Small intestine (tissue), 16 donors: ENCODE measurements at places on chromosomes 5 and 9.

- no peak for DNase-seq
Observed at GRCh38 chr9:75658301-75658905, 232.1 kb upstream of the PCSK5 start.

DNA sequence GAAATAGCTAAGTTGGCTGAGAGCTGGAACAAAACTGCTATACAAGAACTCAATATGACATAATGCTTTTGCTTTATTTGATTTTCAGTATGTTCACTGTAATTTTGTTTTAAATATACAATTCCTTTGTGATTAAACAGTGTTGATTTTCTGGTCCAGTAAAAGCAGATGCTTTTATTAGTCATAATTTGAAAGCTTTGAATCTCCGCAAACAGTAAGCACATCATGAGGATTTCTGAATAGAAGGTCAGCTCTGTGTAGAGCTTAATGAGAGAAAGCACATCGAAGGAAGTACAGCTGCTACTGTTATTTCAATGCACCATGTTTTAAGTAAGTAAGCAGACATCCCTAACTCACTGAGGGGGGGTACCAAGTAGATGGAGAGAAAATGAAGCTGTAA lies 701.3 kb upstream of the ACO1 start:
- DNase-seq: no peak

GRCh38 chr5:80195837-80196400 lies 59.9 kb downstream of the SERINC5 start:
- DNase-seq: no peak

GRCh38 chr5:119166026-119166425 lies 95.1 kb downstream of the DMXL1 start:
- DNase-seq: no peak

- no peak for DNase-seq
Observed at GRCh38 chr5:69152731-69153130, 14.2 kb upstream of the CCNB1 start.

DNA sequence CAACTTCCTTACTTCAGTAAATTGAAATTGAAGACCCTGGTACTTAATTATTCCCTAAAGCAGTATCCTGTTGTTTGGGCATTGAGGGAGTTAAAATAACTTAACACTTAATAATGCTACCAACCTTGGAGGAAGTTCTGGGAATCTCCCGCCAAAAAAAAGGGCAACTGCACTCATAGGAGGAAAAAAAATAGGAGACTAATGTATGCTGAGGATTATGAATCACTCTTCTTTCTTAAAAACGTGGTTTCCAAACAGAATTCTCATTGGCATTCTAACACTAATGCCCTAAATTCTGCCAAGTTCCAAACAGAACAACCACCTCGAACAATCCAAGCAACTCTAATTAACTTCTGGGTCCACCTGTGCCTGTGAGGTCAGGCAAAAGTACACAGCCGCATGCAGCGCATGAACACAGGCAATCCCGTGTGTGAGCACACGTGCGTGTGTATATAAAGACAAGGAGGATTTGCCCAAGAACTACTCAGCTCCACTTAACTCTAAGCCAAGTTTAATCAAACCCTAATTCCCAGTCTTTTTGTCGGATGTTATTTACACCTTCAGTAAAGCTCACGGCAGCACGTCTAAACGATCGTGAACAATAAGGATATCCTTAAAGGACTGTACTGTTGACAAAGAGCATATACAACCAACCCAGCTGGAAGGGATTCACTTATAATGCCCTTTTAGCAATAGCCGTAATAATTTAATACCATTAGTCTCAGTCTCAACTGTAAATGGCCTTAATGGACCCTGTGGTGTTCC lies 78.4 kb downstream of the EBF1 start:
- no peak for DNase-seq
